ENCODE measurements at places on chromosomes 3 and 15.
A peak's percentile ranks its signal among the peaks of the same experiment; 100 is the strongest.

DNA sequence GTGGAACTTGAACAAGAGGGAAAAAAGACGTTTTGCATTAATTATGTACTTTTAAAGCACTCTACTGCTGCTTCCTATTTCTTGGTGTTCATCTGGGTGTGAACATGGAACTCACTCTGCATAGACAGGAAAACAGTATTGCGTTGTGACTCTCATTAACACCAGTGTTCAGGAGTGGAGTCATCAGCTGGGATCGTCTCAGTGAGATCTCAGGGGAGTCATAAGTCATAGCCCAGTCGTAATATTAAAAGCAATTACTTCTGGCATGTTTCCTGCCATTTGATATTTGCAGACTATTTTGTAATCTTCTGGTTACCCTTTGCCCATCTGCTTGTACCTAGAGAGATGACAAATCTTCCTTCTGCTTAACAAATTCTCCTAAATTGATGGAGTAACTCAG, 462.0 kb upstream of the ATP11B start:
- no peak for DNase-seq

DNA sequence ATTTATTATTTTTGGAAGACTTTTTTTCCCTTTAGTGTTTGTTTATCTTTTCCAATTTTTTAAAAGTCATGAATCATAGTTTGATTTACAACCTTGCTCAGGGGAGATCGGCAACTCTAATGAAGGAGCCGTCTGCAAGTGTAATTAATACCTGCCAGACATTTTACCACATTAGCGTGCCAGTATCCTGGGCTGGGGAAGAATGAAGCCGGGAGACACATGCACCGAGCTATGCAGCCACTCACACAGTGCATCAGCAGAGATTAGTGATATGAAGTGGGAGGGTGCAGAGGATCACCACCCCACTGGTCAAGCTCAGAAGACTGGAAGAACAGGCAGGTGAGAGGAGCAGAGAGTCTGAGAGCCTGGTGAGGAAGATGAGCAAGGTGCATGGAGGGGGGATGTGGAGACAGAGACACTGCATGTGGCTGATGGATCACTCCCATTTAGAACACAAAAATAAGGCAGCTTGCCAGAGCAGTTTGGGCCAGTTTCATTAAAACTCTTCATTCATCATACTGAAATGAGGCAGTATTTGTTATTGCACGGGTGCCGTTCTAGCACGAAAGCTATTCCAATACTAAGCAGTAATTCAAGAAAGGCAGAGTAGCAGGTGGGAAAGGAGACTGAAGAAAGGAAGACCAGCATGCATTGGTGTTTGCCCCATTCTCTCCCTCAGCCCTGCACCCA, 821.6 kb downstream of the TUSC7 start:
- DNase-seq, result no peak

DNA sequence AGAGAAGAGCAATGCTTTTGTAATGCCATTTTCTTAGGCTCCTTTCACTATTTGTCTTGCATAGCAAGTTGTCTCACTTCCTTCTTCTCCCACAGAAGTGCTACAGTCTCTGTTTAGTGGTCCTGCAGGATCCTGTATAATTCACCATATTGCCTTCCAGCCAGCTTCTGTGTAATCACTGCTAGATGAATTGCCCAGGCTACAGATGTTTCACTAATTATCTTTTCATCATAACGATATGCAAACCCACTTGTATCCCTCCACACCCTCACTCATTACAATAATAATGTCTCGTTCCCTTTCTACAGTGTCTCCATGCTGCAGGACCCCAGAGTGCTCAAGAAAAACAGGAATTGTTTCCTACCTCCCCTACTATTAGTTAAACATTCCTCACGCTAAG, 402.9 kb downstream of the TBL1XR1 start:
- DNase-seq, result no peak

DNA sequence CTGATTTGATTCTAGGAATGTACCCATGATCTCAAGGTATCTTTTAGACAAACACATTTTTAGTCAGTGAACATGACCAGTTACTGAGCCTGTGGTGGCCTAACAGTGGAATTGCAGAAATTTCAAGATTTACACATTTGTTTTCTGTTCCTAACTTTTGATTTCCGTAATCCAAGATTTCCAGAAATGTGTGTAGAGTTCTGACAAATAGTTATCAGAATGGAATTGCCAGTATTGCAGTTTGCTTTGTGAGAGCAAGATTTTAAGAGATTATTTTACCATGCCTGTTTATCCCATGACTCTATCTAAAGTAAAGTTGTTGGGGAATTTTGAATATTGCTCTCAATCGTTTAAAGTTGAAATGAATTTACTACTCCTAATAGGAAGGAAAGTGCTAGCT, 11.7 kb upstream of the UTS2B start:
- DNase-seq, result no peak

DNA sequence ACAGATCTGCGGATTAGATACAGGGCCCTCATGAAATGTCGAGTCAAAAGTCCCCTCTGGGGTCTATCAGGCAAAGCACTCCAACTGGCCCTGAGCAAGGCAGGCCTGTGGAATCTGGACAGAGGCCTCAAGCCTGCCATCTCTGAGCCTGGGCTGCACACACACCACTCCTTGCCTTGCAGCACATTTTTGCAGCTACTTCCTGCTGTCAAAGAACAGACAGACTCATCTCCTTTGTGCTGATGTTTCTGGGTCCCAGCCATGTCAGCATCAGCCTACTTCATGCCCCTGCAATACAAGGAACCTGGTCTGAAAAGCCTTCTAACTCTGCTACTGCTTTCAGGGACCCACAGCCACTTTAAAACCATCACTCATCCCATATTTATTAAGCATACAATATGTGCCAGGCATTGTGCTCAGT, 60.6 kb upstream of the IL12A start:
- no peak for DNase-seq

- no peak for DNase-seq
These were observed 20.8 kb downstream of the TM4SF1 start for GRCh38 chr3:149356630-149357029.

- DNase-seq, result no peak
These were observed 65.8 kb upstream of the ZBTB38 start for GRCh38 chr3:141302364-141303141.

DNA sequence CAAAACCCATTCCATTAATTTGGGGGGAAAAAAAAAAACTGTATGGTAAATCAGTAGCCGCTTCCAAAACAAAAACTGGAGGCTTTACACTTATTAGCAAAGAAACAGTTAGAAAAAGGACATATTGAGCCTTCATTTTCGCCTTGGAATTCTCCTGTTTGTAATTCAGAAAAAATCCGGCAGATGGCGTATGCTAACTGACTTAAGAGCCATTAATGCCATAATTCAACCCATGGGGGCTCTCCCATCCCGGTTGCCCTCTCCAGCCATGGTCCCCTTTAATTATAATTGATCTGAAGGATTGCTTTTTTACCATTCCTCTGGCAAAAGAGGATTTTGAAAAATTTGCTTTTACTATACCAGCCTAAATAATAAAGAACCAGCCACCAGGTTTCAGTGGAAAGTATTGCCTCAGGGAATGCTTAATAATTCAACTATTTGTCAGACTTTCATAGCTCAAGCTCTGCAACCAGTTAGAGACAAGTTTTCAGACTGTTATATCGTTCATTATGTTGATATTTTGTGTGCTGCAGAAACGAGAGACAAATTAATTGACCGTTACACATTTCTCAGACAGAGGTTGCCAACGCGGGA, 9.4 kb upstream of the RPL24 start:
- DNase-seq, result peak; percentile 86

GRCh38 chr3:194265505-194265892, 85.6 kb downstream of the CPN2 start:
- no peak for DNase-seq

DNA sequence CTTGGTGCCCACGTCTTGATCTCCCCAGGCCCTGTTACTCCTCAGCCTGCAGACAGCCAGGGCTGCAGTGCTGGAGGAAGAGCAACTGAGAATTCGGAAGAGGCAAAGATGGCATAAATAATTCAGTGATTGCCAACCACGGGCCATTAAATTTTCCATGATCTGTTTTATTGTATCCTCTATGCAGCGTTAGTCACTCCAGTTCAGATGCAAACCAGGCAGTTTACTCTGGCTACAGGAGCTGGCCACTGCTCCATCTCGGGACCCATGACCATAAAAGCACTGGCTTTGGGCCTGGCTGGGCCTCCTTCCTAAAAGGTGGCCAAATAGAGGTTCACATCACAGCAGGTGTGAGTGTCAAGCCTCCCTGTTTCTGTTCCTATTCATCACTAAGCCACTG, 137.6 kb upstream of the TLE3 start:
- no peak for DNase-seq

DNA sequence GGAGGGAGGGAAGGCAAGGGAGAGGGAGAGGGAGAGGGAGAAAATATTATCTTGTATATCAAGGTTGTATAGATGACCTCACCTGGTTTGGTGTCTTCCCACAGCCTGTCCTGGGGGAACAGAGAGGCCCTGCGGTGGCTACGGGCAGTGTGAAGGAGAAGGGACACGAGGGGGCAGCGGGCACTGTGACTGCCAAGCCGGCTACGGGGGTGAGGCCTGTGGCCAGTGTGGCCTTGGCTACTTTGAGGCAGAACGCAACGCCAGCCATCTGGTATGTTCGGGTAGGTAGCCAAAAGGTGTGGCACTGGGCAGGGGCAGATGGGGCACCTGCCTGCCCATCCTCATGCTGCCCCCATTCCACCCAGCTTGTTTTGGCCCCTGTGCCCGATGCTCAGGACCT, 7.1 kb downstream of the CRELD1 start:
- DNase-seq, result no peak

- DNase-seq, result no peak
These were observed 15.1 kb downstream of the ZPLD1 start for GRCh38 chr3:102449930-102450329.

DNA sequence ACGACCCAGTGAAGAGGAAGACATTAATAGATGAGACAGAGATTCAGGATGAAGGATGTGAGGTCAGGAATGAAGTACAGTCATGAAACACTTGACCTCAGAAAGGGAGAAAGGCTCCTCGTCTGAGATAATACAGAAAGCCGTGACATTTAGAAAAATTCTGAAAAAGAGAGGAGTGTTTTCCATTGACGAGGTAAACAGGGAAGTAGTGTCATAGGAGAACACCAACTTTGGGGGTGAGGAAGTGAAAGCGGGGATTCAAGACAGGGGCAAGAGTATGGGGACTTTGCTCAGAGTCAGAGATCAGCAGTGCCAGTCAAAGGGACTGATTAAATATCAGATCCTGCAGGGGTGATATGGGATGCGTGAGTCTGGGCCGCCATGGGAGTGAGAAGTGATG, 160.9 kb downstream of the PLCL2 start:
- DNase-seq, result no peak

- no peak for DNase-seq
These were observed 77.7 kb downstream of the CEMIP start for GRCh38 chr15:80856809-80857377.

- DNase-seq, result no peak
These were observed 108.9 kb upstream of the ETV5 start for GRCh38 chr3:186217820-186218164.

GRCh38 chr3:127410678-127411077, 122.8 kb upstream of the PRR20G start:
- no peak for DNase-seq

- peak; percentile 9 for DNase-seq
These were observed 6.6 kb upstream of the ADGRG7 start for GRCh38 chr3:100602506-100603444.

DNA sequence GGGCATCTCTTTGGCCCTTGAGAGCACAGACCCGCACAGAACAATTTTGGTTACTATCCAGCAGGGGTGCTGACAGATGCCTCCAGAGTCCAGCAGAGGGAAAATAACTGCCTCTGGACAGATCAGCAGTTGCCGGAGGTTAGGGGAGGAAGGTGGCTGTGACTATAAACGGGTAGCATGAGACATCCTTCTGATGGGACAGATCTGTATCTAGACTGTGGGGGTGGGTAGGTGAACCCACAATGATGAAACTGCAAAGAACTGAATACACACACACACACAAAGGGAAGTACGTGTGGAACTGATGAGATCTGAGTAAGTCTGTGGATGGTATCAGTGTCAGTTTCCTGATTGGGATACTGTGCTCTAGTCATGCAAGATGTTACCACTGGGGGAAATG, 21.2 kb downstream of the ADAMTS7 start:
- no peak for DNase-seq

GRCh38 chr15:69392352-69392751, 21.8 kb upstream of the KIF23 start:
- DNase-seq, result no peak

DNA sequence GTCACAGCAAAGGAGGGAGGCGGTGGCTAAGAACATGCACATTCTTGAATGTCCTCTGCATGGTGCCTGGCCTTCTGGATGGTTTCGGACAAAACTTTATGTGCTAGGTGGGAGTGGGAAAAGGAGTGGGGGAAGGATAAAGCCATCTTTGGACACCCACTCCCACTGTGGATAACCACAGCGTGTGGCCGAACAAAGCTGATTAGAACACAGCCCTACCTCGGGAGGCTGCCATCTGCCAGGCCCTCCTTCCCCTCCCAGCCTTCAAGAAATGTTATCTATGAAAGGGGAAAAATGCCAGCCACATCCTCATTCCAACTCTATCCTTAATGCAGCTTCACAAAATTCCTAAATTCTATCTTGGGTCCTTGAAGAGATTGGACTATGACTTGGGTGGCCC, 18.8 kb downstream of the AMOTL2 start:
- DNase-seq, result no peak

DNA sequence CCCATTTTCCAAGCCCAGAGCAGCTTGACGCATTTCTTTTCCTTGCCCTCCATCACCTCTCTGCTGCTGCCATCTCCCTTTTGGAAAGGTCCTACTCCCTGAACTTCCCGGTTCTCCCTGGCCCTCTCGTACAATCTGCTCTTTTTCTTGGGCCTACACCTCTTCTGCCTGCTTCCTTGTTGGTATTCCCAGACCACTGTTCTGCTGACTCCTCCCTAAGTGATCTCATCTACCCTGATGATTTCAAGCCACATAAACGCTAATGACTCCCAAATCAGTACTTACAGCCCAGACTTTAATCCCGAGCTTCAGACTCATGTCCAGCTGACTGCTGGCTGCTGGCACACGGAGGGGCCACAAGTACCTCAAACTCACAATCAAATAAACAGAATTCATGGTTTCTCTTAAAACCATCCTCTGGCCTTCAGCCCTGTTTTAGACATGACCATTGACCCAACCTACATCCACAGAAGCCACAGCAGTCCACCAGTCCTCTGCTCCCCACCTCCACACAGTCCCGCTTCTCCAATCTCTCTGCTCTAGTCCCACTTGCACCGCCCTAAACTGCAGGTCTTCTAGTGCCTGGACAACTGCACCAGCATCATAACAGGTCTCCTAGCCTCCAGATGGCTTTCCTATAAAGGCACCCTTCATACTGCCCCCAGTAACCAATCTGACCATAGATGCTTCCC, 57.6 kb downstream of the AAGAB start:
- no peak for DNase-seq

GRCh38 chr3:95813244-95813643, 1001.1 kb upstream of the EPHA6 start:
- DNase-seq, result no peak

GRCh38 chr15:66700802-66701421, 1.1 kb upstream of the SMAD6 start:
- peak; percentile 94 for DNase-seq

DNA sequence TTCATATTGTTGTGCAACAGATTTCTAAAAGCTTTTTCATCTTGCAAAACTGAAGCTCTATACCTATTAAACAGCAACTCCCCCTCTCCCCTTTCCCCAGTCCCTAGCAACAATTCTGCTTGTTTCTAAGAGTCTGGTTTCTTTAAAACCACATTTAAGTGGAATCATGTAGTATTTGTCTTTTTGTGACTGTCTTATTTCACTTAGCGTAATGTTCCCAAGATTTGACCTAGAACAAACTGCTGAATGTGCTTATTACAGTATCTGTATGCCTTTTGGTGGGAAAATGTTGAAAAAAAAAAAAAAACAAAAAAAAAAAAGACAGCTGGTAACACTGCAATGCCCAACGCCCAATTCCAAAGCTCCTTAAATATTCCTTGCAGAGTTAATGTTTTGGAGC, 19.5 kb upstream of the SPESP1 start:
- DNase-seq, result no peak
